ENCODE measurements at places on chromosomes 2 and 18. TPM values are rescaled to one million over a fixed set of nuclear protein-coding genes. Genes with fewer than 3 reads are reported as not detected.

DNA sequence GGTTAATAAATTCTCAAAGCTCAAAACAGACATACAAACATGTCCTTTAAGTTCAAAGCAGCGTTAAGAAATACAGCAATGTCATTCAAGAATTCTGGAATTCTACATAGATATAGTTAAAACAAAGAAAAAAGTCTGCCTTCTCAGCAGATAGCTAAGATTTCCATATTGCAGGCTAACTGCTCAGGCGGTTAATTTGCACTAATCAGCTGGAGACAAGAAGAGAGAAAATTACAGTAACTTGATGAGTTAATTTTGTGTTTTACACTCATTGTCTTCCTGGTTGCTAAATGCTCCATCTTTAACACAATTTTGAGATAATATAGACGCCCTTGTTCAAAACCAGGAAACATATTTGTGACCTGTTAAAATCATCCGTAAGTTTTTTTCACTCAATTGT is 1012.0 kb downstream of the LRP1B start:
- H3K4me3 ChIP-seq, result no peak overlapping the region
- H3K4me1 ChIP-seq, result no peaks in the 10 kb centered on the region
- no peaks in the 10 kb centered on the region for H3K36me3 ChIP-seq
- H3K27me3 ChIP-seq, result no peaks in the 10 kb centered on the region
- H3K27ac ChIP-seq, result no peak overlapping the region

CFC1 gene
- polyA plus RNA-seq, result 0.07 TPM

RGPD4 gene
- polyA plus RNA-seq, result not detected

GRCh38 chr2:200939832-200940231 is 23.6 kb downstream of the ORC2 start:
- H3K4me1 ChIP-seq, result no peaks in the 10 kb centered on the region
- no peaks in the 10 kb centered on the region for H3K27me3 ChIP-seq
- no peaks in the 10 kb centered on the region for H3K36me3 ChIP-seq
- H3K27ac ChIP-seq, result no peak overlapping the region

GRCh38 chr2:101477556-101477955 is 2.6 kb upstream of the RFX8 start:
- H3K4me3 ChIP-seq, result no peak overlapping the region
- H3K4me1 ChIP-seq, result peaks cover 1% of the 10 kb centered on the region
- H3K27ac ChIP-seq, result no peak overlapping the region
- H3K27me3 ChIP-seq, result no peaks in the 10 kb centered on the region

ODC1 gene
- polyA plus RNA-seq, result 29.1 TPM

- DNase-seq, result peak; percentile 35
- no peaks in the 10 kb centered on the region for H3K27me3 ChIP-seq
- no peaks in the 10 kb centered on the region for H3K36me3 ChIP-seq
- H3K4me3 ChIP-seq, result peak overlapping the region; percentile 51
- H3K4me1 ChIP-seq, result peaks cover 6% of the 10 kb centered on the region
Measured at GRCh38 chr2:144522897-144523595, 3.1 kb upstream of the ZEB2 start.

DNA sequence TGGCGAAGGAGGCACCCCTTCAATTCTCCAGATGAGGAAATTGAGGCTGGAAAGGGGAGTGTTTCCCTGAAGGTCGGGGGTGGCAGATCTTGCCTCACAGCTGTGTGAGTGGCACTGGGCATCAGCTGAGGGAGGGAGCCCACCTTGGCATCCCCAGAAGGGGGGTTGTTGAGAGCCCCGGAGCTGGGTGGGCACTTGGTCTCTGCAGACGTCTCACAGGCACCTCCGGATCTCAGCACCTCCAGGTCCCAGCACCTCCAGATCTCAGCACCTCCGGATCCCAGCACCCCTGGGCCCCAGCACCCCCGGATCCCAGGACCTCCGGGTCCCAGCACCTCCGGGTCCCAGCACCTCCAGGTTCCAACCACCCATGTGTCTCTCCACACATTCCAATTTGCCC is 137.9 kb downstream of the NFATC1 start:
- H3K4me1 ChIP-seq, result no peaks in the 10 kb centered on the region
- H3K27ac ChIP-seq, result no peak overlapping the region
- no peaks in the 10 kb centered on the region for H3K27me3 ChIP-seq

- no peaks in the 10 kb centered on the region for H3K27me3 ChIP-seq
- DNase-seq, result no peak
- H3K36me3 ChIP-seq, result no peaks in the 10 kb centered on the region
- H3K4me3 ChIP-seq, result no peak overlapping the region
- no peak overlapping the region for H3K27ac ChIP-seq
- no peaks in the 10 kb centered on the region for H3K4me1 ChIP-seq
Measured at GRCh38 chr2:217520356-217521010, 482.3 kb downstream of the TNS1 start.

LRRC30 gene
- not detected for polyA plus RNA-seq

FIGN gene
- 2.4 TPM for polyA plus RNA-seq
